ENCODE measurements at places on chromosomes 1 and 21.

DNA sequence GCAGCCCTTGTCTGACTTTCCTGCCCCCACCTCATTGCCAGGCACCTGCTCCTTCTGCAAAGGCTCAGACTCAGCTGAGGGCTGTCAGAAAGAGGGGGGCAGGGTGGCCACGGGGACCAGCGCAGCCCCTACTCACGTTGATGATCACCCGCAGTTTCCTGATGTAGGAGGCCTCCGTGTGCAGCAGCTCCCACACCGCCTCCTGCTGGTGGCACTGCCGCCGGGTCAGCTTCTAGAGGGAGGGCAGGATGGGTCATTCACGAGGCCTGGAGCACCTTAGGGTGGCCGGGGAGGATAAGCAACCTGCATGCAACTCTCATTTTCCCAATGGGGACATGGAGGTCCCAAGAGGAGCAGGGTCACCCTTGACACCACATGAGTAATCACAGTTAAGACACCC, 6.4 kb upstream of the TNFRSF25 start:
- DNase-seq: peak; percentile 37

DNA sequence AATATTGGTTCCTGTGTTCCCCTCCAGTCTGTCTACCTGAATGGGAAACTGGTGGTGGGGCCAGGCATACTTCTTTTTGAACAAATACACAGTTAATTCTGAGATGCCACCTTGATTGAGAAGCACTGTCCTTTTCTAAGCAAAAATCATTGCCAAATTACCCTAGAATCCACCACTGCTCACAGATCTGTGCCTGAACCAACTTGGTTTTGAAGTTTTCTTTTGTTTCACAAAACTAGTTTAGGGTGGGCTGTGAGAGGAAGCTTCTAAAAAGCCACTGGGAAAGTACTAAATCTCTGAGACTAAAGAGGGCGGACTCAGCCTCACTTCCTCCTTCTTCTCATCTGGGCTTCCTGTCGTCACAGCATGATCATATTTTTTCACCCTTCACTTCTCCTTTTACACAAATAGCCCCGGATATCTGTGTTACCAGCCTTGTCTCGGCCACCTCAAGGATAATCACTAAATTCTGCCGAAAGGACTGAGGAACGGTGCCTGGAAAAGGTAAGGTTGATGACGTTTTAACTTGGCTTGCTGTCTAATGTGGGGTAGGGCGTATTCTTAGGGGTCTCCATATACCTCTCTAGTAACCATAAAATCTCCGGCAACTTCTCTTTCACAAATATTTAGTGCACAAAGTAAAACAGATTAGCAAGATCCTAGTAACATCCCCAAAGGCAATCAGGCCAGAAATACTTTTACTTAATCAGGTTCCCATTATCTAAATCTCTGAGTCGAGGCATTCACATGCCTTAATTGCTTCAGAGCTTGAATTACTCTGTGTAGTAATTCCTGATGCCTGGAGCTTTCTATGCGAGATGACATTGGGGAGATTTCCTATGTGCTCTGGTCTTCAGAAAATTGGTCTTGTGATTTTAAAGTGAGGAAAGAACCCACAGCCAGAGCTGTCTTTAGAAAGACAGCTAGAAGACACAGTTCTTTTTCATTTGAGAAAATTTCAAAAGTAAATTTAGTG, at the start of gene CD53:
TSS of gene CD53 (plus strand) at position 404 of the 976 bp plus-strand sequence. CDS start 18,261 bp downstream, outside the sequence.
- DNase-seq: peak; percentile 63

- no peak for DNase-seq
Measured at GRCh38 chr1:44390277-44390676, 14.8 kb upstream of the RNF220 start.

DNA sequence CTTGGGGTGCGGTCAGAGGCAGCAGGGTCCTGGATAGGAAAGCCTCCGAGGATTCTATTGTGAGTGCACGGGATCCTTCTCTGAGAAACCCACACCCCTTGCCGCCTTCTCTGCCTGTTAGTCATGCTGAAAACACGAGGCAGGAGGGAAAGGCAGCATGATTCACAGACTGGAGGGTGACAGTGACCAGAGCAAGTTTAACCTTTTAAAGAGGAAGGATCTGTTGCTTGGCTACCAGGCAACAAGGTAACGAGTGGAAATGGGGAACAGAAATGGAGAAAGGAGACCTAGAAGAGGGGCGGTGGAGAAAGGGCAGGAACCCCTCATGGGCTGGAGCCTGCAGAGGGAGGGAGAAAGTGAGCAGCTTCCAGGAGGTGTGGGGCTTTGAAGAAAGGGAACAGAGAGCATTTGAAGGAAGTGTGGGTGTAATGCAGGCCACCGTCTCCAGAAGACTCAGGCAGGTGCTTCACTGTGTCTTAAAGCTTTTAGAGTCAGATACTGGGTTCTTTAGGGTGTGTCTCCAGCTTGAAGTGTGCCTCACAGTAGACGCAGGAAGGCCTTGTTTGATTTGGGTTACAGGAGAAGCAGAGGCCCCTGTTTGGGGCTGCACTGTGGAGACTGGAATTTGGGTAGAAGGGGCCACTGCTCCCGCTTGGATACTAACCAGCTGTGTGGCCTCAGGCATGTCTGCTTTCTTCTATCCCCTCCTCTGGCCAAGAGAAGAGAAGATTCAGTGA, 19.1 kb downstream of the OPTC start:
- DNase-seq: peak; percentile 72

GRCh38 chr21:25191141-25191540, 416.1 kb downstream of the MRPL39 start:
- no peak for DNase-seq

GRCh38 chr1:246001142-246001836, 505.8 kb downstream of the SMYD3 start:
- no peak for DNase-seq

GRCh38 chr1:75487399-75487798, 123.5 kb downstream of the SLC44A5 start:
- no peak for DNase-seq

DNA sequence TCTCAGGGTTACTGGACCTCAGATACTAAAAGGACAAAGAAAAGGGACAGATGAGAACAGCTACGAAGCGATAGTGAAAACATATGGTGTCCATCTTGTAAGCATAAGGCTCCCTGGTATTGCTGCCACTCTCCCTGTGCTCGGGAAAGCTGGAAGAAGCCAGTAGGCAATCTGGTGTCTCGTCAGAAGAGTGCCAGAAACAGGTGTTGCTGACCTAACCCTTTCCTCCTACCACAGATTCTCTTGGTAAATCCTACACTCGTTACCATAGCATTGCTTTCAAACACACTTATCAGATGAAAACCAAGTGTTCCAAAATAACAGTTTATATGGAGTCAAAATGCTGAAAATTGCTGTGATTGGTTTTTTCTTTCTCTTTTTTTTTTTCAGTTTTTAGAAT, 146.3 kb downstream of the NRIP1 start:
- no peak for DNase-seq

DNA sequence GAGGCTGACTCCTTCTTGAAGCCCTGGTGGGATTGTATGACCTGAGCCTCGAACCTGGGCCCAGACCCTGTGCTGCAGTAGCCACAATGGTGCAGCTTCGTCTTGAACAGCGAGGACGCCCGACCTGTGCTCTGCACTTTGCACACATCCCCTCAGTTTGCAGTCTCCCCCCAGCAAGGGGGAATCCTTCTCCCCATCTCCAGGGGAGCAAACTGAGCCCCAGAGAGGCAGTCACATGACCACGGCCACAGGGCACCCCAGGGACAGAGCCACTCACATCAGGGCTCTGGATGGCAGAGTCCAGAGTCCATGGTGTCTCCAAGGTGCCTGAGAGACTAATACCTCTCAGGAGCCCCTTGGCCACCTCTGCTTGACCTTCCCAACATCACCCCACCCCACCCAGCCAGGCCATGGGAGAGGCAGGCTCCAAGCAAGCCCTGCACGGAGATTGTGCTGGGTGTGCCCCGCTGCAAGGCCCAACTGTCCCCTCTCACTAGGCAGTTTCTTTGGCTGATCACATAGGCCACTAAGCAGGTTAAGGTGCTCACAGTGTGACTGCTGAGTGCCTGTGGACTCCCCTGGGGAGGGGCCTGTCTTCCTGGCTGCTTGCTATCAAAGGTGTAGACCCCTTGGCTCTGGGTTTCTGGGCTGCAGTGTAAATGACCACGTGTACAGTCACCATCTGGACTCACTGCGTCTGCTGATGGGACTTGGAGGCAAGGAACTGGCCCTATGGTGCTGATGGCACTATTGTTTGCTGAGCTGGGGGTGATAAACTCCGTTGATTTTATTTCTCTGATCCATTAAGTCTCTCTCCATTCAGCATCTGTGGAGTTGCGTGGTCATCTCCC, 398.1 kb downstream of the MATN1 start:
- no peak for DNase-seq

GRCh38 chr1:181135815-181136737, 47.6 kb downstream of the IER5 start:
- DNase-seq: no peak

- DNase-seq: no peak
Measured at GRCh38 chr1:159591981-159592380, 4.4 kb downstream of the APCS start.

DNA sequence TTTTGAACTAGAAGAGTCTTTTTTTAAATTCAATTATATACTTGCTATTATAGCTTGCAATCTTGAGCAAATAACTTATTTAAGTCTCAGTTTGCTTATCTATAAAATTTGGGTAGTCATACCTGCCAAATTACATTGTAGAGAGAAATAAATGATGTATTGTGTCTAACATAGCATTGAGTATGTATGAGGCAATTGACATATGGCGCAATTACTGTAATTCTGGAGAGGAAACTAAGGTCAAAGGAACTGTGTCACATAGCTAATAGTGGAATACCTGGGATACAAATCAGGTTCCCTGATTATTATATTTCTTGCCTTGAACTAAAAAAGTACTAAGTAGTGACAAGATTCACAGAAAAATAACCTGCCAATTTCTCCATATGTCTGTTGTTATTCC, 302.5 kb downstream of the PDE4B start:
- no peak for DNase-seq

DNA sequence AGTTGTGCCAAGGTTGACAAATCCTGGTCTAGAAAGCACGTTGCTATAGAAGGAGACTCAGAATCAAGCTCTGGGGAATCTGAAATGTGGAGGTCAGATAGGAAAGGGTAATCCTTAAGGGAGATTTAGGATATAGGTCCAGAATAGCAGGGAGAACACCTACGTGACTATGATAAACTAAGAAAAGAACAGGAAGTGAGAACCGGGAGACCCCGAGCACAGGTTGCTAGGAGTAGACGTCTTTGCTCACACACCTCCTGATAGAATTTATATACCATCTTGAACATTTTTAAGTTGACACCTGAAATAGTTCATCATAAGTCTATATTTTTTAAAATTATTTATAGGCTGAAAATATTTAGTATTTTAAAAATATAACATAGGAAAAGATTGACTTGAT, 7.9 kb upstream of the COG2 start:
- DNase-seq: no peak

- no peak for DNase-seq
Measured at GRCh38 chr1:24142546-24143534, at the start of gene IL22RA1. Gene IL22RA1 (minus strand): TSS chr1:24143140. CDS start chr1:24143082, 58 bp downstream.

DNA sequence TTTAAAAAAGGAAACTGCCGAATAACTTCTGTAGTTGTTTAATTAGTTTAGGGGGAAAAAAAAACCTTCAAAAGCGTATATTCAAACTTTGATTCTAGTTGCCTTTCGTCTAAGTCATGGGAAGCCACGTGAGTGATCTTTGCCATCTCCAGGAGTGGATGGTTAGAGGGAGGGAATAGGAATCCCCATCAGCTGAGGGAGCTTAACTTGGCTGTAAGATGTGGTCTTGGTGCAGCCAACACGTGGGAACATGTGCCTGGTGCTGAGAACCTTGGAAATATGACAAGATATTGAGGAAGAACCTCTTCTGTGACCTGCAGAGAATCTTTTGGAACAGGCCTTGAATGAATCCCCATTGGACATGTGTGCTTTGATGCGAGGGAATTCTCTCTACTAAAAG, 1.7 kb downstream of the BACE2 start:
- no peak for DNase-seq

DNA sequence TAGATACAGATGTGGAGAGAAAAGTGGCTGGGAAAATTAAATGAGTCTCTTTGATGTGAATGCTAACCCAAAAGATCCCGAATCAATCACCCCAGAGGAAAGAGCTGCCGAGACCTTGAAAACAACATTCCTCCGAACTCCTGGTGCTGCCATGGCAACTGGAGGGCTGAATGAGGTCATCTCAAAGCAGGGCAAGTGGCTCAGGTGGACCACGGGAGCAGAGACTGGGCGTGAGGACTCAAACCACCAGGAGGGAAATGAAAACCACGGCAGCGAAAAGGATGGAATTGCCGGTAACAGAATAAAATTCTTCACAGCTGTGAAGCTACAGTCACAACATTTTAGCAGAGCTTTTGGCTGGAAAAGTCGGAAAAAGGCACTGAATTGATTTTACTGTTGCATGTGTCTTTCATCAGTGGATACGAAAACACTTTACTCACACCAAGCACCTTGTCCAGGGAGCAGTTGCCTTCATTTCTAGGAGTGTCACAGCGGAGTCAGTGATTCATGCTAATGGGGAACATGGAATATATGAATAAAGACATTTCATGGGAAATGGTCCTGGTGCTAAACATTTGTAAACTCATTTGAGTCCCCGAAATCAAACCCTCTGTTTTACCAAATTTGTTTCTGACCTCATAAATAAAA, 23.2 kb upstream of the BECN2 start:
- DNase-seq: no peak

DNA sequence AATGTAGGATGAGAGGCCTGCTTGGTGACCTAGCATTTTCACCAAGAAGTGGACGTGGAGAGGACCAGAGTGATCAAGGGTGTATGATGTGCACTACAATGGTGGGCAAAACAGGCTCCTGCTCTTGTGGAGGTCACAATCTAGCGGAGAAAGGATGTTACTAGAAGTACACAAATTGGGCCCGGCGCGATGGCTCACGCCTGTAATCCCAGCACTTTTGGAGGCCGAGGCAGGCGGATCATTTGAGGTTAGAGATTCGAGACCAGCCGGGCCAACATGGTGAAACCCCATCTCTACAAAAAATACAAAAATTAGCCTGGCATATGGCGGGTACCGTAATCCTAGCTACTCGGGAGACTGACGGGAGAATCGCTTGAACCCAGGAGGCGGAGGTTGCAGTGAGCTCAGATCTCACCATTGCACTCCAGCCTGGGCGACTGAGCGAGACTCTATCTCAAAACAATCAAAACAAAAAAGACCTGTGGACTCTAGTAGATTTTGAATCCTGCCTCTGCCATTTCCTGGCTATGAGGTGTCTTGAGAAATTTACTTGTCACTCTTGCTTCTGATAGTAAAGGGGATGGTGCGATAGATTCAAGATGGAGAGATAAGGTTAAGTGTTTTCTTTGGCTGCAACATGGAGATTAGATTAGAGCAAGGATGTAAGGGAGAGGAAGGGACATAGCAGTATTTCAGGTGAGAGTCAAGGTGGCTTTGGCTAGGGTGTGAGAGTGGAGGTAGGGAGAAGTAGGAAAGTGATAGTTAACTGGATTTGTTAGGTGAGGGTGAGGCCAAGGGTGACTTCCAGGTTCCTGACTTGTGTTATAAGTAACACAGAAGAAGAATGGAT, 7.1 kb downstream of the KLF18 start:
- no peak for DNase-seq

GRCh38 chr1:248918131-248918530, 12.1 kb downstream of the PGBD2 start:
- DNase-seq: no peak

DNA sequence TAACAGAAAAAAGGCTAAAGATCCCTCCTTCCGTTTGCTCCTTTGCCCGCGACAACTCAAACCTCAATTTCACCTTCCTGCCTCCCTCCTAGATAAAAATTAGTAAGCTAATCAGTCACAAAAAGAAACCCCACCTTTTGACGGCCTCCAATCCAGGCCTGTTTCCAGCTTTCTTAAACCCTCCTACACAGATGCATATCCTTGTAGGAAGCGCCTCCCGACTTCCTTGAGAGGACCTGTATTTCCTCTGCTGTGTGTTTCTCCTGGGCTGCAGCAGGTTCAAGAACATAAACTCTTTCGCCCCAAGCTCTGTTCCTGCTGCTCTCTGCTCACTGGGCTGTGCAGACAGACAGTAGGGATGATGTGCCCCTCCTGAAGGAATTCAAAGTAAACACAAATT, 168.8 kb downstream of the CYYR1 start:
- DNase-seq: no peak

Data from activated CD4-positive, alpha-beta memory T cell treated with anti-CD3 and anti-CD28 coated beads for 36 hours (primary cell).